ENCODE measurements at places on chromosomes 6 and 20.

DNA sequence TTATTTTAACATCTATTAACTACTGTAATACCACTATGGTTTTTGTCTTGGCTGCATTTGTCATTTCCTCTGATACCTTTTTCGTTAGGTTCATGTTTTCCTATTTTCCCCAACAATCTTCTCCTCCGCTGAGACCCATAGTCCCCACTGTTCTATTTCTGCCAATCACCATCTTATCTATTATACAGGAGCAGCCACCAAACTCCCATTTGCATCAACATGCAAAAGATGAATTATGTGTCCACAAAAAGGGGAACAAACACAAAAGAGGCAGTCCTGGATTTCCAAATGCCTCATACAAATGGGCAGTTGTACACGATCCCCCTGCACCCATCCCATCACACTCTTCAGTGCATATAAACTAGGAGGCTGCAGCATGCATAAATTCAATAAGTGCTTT, 121.7 kb upstream of the MYLIP start:
- DNase-seq: no peak

DNA sequence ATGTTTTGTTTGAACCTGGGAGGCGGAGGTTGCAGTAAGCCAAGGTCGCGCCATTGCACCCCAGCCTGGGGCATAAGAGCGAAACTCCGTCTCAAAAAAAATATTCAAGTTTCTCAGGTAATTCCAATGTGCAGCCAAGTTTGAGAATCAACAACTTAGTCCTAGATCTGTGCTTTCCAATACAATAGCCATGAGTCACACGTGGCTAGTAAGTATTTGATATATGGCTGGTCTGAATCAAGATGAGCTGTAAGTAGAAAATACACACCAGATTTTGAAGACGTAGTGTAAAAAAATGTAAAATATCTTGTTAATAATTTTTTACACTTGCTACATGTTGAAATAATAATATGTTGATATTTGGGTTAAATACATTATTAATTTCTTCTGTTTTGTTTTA, 35.0 kb upstream of the BTBD3 start:
- DNase-seq: no peak

GRCh38 chr20:19314621-19315020, 102.2 kb downstream of the SLC24A3 start:
- no peak for DNase-seq

DNA sequence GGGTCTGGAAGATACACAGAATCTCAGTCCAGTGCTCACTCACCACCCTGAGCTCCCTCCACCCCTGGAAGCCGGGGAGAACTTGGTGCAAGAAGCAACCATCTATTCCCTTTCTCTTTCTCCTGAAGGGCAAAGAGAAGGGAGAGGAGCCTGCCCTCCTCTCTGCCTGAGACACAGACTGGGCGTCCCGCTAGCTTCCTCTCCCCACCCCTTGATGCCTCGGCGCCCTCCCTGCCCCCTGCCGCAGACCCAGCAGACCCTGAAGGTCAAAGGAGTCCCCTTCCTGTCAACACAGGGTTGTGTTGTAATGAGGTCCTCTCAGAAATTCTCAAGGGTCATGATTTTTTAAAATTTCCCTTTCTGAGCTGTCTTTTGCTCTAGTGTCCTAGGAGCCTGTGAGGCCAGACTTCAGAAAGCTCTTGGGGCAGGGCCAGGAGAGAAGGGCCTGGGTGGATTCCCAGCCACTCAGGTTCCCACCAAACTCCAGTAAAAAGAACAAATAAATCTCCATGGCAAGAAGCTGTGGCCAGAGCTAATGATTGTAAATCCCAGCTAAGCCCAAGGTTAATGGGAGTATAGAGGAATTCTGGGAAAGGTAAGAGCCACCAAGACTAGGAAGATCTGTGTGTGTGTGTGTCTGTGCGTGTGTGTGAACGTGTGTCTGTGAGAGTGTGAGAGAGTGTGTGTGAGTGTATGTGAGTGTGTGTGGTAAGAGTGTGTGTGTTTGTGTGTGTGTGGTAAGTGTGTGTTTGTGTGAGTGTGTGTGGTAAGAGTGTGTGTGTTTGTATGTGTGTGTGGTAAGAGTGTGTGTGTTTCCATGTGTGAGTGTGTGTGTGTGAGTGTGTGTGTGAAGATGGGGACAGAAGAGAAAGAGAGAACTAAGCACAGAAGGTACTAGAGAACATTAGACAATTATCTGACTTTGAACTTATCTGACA, 1.1 kb upstream of the JPH2 start:
- DNase-seq: no peak

- DNase-seq: no peak
Measured at GRCh38 chr6:33014841-33015634, 5.6 kb upstream of the HLA-DOA start.

GRCh38 chr20:3543901-3544507, 73.2 kb downstream of the ATRN start:
- DNase-seq: no peak

- no peak for DNase-seq
Measured at GRCh38 chr20:25856256-25856884, 159.7 kb upstream of the ZNF337 start.

Data from activated CD8-positive, alpha-beta memory T cell treated with anti-CD3 and anti-CD28 coated beads, Interleukin-2, amount 50 U/mL, for 4 hours (primary cell).